Muscle of leg (tissue), 16 donors: ENCODE measurements at places on chromosomes 6 and 20. TPM values are rescaled to one million over a fixed set of nuclear protein-coding genes. Genes with fewer than 3 reads are reported as not detected.

Gene SLC17A1
- not detected for total RNA-seq

Gene HTR1B
- total RNA-seq: 0.04 TPM

Gene FNDC1
- total RNA-seq: 73.6 TPM

DNA sequence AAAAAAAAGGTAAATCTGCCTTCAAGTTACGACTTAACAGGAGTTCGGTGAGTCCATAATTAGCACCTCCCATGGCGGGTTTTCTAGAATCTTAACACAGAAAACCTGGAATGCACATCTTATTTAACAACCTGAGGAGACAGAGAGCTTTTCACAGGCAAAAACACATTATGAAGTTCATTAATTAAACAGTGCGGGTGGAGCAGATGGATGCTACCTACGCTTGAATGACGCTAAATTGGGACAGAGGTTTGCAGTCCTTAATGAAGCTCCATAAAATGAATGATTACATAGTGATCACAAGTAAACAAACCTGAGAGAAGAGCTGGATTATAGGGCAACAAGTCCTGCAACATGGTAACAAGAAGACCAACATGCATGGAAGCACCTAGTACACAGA, 81.0 kb downstream of the INSM1 start:
- no peak overlapping the region for H3K4me3 ChIP-seq
- no peak for DNase-seq
- H3K4me1 ChIP-seq: peaks cover 11% of the 10 kb centered on the region
- H3K27ac ChIP-seq: no peak overlapping the region
- no peaks in the 10 kb centered on the region for H3K27me3 ChIP-seq
- no peaks in the 10 kb centered on the region for H3K36me3 ChIP-seq

DNA sequence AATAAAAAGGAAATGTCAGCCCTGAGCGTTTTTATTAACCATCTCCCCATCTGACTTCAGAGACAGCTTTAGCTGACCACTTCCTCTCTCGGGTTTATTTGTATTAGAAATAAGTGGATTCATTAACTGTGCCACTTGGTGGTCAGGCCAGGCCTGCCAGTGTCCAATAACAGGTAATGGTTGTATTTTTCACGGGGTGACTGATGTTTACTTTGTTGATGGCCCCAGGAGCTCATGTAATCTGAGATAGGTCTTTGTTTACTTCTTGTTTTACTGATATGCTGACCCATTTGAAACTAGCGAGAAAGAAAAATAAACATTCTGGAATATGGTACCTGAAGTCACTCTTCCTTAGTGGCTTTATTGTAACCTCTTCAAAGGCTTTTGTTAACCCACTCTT, 504.3 kb upstream of the SLC35B3 start:
- H3K27me3 ChIP-seq: no peaks in the 10 kb centered on the region
- no peak for DNase-seq
- no peak overlapping the region for H3K4me3 ChIP-seq
- no peaks in the 10 kb centered on the region for H3K4me1 ChIP-seq
- no peak overlapping the region for H3K27ac ChIP-seq

DNA sequence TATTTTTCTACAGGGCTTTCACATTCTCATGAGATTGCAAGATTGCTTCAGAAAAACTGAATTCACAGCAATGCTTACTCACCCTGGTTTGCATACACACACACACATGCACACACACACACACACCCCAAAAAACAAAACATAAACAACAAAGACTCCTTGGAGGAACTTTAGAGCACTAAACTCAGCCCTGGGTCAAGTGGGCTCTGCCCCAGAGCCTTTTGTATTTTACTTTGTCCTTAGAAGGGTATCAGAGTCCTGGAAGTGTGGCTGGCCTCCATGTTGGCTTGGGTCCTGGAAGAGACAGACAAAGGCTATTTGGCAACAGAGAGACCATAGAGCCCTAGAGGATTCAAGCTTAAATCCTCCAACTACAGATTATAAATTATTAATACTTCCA, 8.0 kb upstream of the CST9 start:
- no peak overlapping the region for H3K4me3 ChIP-seq
- peaks cover 8% of the 10 kb centered on the region for H3K4me1 ChIP-seq

- no peak overlapping the region for H3K4me3 ChIP-seq
- no peak for DNase-seq
- H3K27ac ChIP-seq: no peak overlapping the region
- no peaks in the 10 kb centered on the region for H3K36me3 ChIP-seq
These were observed 122.5 kb downstream of the CARMIL1 start for GRCh38 chr6:25401711-25402110.

- H3K27ac ChIP-seq: no peak overlapping the region
- H3K4me1 ChIP-seq: no peaks in the 10 kb centered on the region
- no peak for DNase-seq
- no peak overlapping the region for H3K4me3 ChIP-seq
These were observed 179.3 kb downstream of the CARMIL1 start for GRCh38 chr6:25458485-25458884.

DNA sequence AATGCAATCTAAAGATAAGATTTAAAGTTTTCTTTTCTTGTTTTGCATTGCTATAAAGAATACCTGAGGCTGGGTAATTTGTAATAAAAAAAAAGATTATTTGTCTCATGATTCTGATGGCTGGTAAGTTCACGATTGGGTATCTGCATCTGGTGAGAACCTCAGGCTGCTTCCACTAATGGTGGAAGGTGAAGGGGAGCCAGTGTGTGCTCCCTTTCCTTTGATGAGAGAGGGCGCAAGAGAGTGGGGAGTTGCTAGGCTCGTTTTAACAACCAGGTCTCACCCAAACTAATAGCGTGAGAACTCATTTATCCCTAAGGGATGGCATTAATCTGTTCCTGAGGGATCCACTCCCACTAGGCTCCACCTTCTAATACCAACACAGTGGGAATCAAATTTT, 353.2 kb downstream of the BTBD3 start:
- no peak overlapping the region for H3K27ac ChIP-seq
- H3K36me3 ChIP-seq: no peaks in the 10 kb centered on the region
- DNase-seq: no peak
- H3K27me3 ChIP-seq: no peaks in the 10 kb centered on the region
- no peak overlapping the region for H3K4me3 ChIP-seq

DNA sequence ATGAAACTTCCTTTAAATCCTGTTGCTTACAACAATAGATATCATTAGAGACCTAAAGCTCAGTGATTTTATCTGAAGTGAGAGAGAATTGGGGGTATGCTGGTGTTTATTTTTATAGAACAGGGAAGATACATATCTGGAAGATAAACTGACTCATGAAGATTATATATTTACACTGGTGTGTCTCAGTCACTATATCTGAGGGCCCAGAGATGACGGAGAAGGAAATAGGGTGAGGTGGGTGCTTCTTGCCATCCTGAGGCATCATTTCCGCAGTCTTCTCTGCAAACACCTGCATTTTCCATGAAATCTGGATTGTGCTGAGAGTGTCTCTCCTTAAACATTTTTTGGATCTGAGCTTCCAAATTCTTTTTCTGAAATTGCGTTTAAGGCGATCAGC, 5.9 kb upstream of the PLCB1 start:
- no peaks in the 10 kb centered on the region for H3K36me3 ChIP-seq
- no peak for DNase-seq
- H3K27me3 ChIP-seq: peaks cover 6% of the 10 kb centered on the region
- no peak overlapping the region for H3K27ac ChIP-seq

DNA sequence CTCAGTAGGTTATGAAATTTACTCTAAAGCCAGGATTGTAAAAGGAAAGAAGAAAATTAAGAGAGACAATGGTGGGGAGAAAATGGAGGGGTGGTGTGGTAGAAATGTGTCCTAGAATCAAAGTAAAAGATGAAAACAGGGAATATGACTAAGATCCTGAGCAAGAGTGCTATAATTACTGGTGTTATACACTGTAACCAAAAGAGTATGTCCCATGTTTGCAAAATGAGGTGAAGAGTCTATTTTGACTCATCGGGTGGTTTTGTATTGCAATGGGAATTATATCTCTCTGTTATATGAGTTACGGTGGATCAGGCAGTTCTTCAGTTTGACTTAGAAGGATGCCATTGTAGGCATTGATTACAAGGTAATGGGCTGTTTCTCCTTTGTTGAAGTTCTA, 8.5 kb downstream of the L3MBTL3 start:
- H3K36me3 ChIP-seq: peaks cover 2% of the 10 kb centered on the region
- H3K4me3 ChIP-seq: no peak overlapping the region
- no peaks in the 10 kb centered on the region for H3K27me3 ChIP-seq
- H3K27ac ChIP-seq: no peak overlapping the region
- no peaks in the 10 kb centered on the region for H3K4me1 ChIP-seq
- no peak for DNase-seq

- H3K4me1 ChIP-seq: peaks cover 6% of the 10 kb centered on the region
- H3K27me3 ChIP-seq: no peaks in the 10 kb centered on the region
- DNase-seq: peak; percentile 46
- no peak overlapping the region for H3K4me3 ChIP-seq
- no peak overlapping the region for H3K27ac ChIP-seq
These were observed 211.7 kb downstream of the LMBRD1 start for GRCh38 chr6:69584913-69585729.

DNA sequence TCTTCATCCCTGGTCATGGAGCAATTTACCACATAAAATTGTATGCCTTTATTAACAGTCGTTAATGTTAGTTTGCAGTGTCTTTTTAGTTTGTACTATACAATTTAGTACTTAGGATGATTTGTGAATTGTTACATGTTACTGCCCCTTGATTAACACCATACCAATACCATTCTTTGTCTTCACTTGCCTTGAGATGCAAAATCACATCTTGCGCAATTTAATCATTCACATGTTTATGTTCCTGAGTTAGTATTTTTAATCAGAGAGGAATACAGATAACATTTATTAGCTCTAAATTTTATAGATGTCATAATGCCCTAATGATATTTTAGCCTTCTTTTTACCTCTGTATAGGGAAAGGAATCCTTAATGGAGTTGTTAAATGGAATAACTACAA, 114.1 kb downstream of the SCAF8 start:
- no peaks in the 10 kb centered on the region for H3K27me3 ChIP-seq
- H3K27ac ChIP-seq: no peak overlapping the region
- no peak overlapping the region for H3K4me3 ChIP-seq
- H3K4me1 ChIP-seq: no peaks in the 10 kb centered on the region
- no peak for DNase-seq

DNA sequence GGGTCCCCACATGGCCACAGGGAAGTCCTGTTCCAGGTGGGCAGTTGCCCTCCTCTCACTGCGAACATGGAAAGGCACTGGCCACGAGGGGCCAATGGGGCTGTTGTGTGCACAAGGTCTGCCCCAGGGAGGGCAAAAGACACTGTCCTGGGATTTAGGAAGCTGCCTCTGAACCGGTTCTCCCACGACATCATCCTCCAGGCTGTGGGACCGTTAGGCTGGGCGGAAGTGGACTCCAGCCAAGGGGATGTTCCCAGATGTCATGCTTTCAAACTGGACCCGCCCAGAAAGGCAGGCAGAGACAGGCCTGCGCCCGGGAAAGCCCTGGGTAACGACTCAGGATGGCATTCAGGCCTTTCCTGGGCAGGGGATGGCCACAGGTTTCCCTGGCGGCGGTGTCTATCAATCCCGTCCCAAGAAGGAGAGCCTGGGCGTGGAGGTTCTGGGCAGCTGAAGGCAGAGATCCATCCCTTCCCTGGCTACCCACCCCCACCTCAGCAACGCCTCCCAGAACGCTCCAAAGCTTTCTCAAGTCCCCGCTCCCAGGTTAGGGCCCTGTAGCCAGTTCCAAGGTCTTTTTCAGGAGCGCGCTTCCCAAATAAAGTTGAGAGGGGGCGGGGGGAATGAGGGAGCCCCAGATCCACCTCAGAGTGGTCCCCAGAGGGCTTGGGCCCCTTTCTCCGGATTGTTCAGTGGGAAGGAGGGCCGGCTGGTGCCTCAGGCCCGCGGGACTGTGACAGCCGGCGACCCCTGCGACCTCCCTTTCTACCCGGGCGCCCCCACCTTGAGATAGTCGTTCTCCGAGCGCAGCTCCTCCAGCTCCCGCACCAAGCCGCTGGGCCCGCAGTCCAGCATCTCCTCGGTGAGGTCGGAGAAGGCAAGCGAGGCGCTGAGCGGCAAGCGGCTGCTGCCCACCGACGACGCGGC, 13.8 kb upstream of the TLDC2 start:
- peak overlapping the region; percentile 60 for H3K4me3 ChIP-seq
- peaks cover 44% of the 10 kb centered on the region for H3K4me1 ChIP-seq
- H3K27me3 ChIP-seq: peaks cover 3% of the 10 kb centered on the region
- peak; percentile 97 for DNase-seq
- H3K36me3 ChIP-seq: peaks cover 34% of the 10 kb centered on the region
- H3K27ac ChIP-seq: peak overlapping the region; percentile 91

DNA sequence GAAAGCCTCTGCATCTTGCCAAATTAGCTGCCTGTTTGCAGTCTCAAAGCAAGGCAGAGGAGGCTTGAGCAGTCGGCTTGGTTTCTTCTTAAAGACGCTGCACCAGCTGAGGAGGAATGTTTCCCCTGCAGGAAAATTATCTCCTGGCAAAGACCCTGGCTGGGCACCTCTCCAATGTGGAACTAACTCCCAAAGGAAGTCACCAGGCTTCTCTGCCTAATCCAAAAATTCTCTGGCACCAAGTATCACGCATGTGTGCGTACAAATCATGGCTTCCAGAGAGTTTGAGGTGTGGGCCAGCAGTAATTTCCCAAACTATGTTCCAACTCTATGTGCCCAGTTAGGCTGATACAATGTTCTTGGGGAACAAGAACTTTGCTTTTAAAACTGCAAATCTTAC, 176.2 kb downstream of the KIF16B start:
- H3K4me1 ChIP-seq: peaks cover 34% of the 10 kb centered on the region
- DNase-seq: peak; percentile 93
- H3K27ac ChIP-seq: peak overlapping the region; percentile 52
- H3K4me3 ChIP-seq: no peak overlapping the region
- H3K27me3 ChIP-seq: no peaks in the 10 kb centered on the region
- H3K36me3 ChIP-seq: peaks cover 3% of the 10 kb centered on the region

- no peaks in the 10 kb centered on the region for H3K36me3 ChIP-seq
- no peaks in the 10 kb centered on the region for H3K4me1 ChIP-seq
- H3K4me3 ChIP-seq: no peak overlapping the region
- DNase-seq: no peak
- no peaks in the 10 kb centered on the region for H3K27me3 ChIP-seq
These were observed 140.8 kb downstream of the ZFAND3 start for GRCh38 chr6:37960139-37960935.

DNA sequence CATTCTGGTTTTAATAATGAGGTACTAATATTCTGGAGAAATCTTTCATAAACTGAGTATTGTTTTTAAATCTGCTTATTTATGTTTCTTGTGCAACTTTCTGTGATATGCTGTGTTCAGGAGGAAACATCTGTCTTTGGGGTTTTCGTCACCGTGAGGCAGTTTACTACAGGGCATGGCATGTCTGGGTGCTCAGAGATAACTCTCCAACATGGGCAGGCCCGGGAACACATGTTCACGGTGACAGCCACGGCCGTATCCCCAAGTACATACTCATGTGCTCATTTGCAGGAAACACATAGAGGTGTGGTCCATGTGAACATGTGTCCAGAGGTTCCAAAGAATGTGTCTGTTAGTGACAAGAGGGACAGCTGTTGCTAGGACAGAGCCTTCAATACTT, 62.1 kb upstream of the CNKSR3 start:
- no peaks in the 10 kb centered on the region for H3K36me3 ChIP-seq
- H3K27me3 ChIP-seq: no peaks in the 10 kb centered on the region
- no peaks in the 10 kb centered on the region for H3K4me1 ChIP-seq

DNA sequence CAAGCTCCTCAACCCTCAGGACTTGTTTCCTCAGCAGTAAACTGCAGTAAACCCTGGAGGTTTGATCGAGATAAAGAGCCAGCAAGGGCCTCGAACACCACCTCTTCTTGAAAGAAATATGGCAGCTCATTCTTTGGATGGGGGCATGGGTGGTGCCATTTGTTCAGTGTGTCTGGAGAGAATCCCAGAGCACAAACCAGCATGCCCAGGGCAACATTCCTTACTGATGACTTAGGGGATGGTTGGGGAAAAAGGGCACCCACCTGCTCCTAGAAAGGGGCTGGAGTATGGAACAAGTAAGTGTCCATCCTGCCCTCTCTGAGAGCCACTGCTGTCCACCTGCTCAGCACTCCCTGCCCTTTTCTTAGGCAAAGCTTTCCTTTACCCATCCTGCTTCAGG, 31.3 kb upstream of the ZFAND3 start:
- no peaks in the 10 kb centered on the region for H3K36me3 ChIP-seq
- no peak for DNase-seq
